ENCODE measurements at places on chromosomes 4 and X. TPM values are rescaled to one million over a fixed set of nuclear protein-coding genes. Genes with fewer than 3 reads are reported as not detected.
A peak's percentile ranks its signal among the peaks of the same experiment; 100 is the strongest.

DNA sequence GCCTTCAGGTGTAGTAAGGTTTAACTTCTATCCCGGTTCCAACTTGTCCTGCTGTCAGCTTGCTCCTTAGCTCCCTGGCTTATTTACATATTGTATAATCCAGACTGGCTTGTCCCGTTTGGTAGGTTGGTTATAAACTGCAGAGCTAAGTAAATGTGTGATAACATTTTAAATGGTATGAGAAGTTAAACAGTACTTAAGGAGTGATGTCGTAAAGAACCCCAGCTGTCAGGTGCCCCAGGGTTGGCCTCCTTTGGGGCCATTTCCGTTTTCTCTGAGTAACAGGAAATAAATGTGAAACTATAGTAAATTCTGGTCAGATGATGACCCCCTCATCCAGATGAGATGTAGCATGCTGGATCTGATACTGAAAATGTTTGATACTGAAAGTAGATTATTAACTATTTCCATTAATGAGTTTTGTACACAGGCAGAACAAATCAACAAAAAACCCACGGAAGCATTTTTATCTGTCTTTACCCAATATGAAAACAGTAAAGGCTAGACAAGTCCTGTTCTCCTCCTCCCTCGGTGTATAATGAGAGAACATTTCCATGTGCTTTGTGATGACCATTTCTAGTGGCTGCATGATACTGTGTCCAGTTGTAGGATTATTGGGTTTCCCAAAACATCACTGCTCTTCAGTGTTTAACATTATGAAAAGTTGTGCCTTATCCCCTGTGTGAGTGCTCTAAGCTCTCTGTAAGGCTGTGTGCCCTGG is 22.4 kb downstream of the GAB1 start:
- peak; percentile 48 for DNase-seq

DNA sequence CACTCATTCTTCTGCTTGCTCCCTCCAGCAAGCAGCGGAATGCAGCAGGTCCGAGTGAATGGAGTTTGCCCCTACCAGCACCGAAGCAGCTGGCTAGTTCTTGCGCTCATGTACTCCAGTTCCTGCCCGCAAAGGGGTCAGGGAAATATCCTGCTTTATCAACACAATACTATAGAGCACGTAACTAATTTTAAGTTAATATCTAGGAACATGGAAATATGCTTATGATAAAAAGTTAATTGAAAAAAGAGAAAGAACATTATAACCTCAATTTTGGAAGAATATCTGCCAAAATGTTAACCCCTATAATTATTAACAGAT is 195.6 kb downstream of the SNCA start:
- no peak for DNase-seq

GRCh38 chrX:21412883-21413282 is 38.7 kb downstream of the CNKSR2 start:
- no peak for DNase-seq

GRCh38 chr4:71663780-71664179 is 120.1 kb downstream of the GC start:
- no peak for DNase-seq

GRCh38 chr4:41791557-41791956 is 43.0 kb upstream of the PHOX2B start:
- DNase-seq = no peak

- no peak for DNase-seq
These were observed 6.2 kb upstream of the NOX1 start for GRCh38 chrX:100880368-100880767.

- DNase-seq = no peak
These were observed 184.7 kb upstream of the S100G start for GRCh38 chrX:16465081-16465876.

DNA sequence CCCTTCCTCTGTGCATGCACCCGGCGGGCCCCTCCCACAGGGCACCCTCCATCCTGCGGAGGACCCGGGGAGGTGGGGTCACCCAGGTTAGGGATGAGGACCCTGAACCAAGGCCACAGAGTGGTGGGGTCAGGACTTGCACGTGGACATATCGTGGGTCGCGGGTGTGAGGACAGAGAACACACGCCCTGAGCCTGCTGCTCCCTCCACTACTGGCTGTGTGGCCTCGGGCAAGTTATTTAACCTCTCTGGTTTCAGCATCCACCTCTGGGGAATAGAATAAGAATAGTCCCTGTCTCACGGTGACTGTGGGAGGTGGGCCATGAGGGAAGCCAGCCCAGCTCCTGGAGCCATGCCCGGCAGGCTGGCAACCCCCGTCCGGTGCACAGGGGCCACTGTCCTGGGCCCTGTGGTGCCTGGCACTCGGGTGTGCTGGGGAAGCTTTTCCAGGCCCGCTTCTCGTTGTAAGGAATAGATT is 5.1 kb downstream of the PSAPL1 start:
- no peak for DNase-seq

GRCh38 chr4:3436798-3437581 is 4.8 kb upstream of the HGFAC start:
- peak; percentile 44 for DNase-seq

DNA sequence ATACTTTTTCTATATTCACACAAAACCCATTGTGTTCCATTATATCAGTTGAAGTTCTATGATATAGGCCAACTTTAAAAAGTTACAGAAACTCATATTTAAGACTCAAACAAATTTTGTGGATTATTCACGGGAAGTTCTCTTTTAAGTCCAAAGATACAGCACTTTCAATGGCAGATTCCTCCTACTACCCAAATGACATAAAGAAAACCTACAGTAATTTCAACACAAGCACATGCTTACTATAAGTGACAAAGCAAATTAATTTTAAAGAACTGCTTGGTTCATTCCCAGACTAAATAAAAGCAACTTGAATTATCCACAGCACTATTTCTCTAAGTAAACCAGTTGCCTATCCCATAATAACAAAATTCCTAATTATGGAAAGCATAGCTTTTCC is 4.1 kb downstream of the PPA2 start:
- no peak for DNase-seq

DNA sequence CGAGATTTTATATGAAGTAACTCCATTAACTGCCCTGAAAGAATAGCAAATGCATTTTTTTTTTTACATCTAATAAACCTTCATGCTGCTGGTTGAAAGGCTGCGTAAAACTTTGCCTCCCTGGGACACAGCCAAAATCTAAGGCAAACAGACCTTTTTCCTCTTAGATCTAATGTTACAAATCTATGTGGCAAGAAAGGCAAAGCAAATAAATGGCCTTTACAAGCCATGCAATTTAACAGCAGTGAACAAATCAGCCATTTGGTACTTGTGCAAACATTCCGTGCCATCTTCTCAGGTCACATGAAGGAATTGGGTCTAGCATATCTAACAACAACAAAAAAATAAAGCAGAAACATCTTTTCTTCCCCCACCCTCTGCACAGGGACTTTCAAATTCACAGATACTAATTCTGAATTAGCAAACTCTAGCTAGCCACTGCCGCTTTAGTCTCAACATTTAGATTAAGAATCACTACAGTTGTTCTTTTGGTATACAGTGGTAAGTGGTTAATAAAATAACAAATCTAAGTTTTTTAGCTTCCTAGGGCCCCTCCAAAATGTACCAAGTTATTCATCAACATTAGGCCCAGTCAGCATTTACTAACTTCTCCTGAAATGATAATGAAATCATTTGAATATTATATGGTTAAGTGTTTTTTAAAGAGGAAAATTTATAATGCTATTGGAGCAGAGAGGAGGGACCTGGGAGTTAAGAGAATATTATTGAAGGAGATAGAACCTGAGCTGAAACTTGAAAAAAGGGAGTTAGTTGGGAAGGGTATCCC is 593.8 kb downstream of the SMARCA1 start:
- no peak for DNase-seq

DNA sequence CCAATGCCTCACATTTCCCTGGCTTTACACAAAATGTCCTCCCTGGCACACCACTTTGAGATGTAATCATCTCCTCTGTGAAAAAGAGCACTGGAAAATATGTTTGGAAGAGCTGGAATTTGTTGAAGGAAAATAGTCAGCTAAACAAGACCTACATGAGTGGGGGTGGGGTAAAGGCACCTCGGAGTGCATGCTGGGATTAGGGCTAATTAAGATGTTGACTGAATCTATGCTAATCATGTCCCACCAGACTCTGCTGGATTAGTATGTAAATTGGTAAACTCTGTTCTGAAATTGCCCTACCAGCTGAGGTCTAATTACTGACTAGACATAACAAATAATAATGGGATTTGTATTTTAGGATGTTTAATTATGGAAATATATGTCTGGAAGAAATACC is 46.8 kb upstream of the MID1 start:
- DNase-seq = no peak

GRCh38 chr4:189436207-189436606 is 504.5 kb upstream of the FRG1 start:
- DNase-seq = no peak

DNA sequence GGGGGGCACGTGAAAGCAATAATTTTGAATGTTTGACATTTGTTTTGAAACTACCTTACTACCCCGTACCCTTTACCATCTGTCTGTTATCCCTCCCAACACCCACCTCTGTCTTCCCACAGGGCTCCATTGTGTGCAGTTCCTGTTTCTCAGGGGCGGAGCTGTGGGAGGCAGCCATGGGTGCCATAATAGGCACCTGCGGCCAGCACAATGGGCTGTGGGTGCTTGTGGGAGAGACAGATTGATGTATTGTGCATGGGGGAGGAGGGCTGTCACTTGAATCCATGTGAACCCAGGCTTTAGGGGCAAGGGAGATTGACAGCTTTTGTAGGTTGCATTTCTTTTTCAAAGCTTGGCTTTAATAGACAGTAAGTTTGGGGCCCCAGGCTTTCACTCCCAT is 122.6 kb upstream of the CXorf66 start:
- DNase-seq = no peak

DNA sequence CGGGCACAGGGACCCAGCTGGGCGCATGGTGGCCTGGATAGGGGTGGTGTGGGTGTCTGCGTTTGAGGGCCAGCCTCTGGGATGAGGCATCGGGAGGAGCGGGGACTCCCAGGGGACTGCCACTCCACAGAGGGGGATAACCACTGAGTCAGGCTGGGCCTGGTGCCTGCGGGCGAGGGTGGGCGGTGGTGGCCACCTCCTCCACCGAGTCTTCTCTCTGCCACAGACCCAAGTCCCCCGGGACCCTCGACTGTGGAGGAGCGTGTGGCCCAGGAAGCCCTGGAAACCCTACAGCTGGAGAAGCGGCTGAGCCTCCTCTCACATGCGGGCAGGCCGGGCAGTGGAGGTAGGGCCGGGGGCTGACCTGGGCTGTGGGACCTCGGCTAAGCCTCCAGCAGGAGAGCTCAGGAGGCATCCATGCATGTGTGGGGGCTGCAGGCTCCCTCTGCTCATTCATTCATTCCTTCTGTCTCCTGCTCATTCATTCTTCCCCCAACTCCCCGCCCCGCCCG is 26.4 kb downstream of the DOK7 start:
- DNase-seq = no peak

DNA sequence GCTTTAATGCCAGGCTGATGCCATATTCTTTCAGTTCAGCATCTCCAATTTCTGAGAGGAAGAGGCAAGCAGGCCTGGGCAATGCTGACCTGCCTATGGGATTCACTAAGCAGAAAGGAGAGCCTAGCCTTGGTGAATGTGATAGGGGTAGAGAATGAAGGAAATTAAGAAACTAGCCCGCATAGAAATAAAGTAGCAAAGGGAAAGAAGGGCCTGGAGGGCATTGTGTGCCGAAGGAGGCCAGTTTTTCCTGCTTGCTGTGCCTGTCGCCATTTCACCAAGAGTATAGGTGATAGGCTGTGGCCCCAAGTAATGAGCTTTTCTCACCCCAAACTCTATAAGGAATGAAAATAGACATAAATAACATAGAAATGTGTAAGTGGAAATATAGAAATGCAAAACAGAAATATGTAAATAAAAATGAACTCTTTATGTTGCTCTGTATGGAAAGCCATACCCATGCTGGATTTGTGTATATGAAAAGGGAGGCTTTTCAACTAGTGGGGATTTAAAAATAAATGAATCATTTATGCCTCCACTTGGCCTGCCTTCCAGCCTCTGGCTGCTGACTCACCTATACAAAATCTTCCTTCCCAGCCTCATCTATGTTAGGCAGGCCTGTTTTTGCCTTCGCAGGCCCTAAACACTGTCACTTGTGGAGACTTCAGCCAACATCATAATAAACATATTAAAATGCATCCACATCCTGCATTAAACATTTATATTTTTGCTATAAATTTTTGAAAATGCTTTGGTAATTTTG is 5.1 kb upstream of the OCRL start:
- DNase-seq = peak; percentile 41

- DNase-seq = no peak
These were observed 721.8 kb downstream of the ADGRL3 start for GRCh38 chr4:61921920-61922319.

DNA sequence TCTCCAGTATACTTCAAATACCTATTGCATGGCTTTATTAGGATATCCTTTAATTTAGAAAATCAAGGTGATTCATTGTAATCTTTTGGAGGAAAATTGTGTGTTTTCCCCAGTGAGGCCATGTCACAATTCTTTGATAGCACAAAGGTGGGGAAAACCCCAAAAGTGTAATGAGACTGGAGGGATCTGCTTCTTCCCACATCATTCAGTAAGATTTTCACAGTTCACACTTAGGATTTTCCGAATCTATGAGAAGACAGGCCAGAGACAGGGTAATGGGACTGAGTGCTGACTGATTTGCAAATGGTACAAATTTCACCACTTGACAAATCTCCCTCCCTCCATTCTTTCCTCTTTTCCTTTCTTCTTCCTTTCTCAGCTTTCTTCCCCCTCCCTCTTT is 181.1 kb downstream of the MGST2 start:
- no peak for DNase-seq

- DNase-seq = no peak
These were observed 9.9 kb downstream of the MAGEA11 start for GRCh38 chrX:149721778-149722177.

DNA sequence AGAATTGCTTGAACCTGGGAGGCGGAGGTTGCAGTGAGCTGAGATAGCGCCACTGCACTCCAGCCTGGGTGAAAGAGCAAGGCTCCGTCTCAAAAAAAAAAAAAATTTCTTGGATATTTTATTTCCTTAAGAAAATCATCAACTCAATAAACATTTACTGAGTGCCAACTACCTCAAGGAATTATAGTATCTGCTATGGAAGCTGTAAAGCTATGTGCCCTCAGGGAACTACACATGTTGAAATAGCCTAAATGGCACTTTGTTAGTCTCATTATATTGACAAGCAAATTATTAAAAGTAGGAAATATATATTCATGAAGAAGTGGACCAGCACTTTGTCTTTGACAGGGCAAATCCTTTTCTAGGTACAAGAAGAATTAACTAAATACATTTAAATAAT is 40.8 kb downstream of the ELOVL6 start:
- no peak for DNase-seq

DNA sequence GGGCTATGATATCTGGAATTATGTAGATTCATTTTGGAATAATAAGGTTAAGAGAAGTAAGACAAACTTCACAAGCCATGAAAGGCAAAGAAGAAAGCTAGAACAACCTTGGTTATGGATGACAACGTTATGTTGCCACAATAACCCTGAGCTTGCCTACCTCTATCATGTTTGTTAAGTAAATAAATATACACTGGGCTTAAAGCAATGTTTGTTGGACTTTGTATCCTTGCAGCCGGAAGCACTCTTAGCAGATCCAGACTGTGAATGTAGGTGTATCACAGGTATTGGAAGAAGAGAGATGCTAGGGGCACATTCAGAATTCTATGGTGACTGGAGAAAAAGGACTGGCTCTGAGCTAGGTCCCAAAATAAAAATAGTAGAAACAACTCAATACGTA is 214.4 kb downstream of the HS3ST1 start:
- DNase-seq = no peak

Gene TMEM271
- not detected for total RNA-seq

Gene CCDC149
- total RNA-seq = 13.6 TPM

Gene EPGN
- not detected for total RNA-seq

Gene IBSP
- not detected for total RNA-seq

Gene GJB1
- total RNA-seq = not detected

Gene FABP2
- not detected for total RNA-seq

Gene YY2
- 3.5 TPM for total RNA-seq

Gene CCNQ
- 33.1 TPM for total RNA-seq
